ENCODE measurements at places on chromosomes 12 and 14.
A peak's percentile ranks its signal among the peaks of the same experiment; 100 is the strongest.

DNA sequence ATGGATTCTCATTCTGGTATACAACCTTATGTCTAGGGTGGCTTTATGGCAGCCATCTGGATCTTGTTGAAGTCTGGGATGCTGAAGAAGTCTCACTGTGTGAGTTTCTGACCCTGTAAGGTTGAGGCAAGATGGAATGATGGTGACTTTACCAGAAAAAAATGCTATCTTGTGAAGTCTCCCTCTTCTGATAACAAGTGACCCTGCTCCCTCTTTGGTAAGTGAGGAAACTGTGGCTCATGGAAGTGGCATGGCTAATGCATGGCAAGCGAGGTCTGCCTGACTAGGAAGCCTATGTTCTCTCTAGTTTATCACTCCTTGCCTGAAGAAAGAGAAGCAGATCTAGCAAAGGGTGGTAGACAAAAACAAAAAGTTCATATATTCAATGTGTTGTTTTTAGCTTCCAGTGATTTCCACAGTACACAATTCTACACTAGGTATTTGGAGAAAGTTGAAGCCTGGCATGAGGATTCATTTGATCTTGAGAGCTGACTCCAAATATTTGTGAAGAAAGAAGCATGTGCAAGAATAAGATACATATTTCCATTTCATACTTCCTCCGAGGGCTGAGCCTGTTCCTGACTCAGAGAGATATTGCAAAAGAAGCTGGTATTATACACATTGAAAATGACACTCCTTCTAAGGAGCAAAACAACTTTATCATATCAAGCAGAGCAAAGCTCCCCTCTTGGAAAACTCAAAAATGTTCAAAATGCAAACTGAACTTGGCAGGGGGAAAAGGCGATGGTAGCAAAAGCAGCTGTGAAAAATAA is 63.6 kb downstream of the HELB start:
- no peak for DNase-seq

- DNase-seq: no peak
Measured at GRCh38 chr12:88029093-88029665, at the start of gene C12orf50. TSS of gene C12orf50 (minus strand) at chr12:88029401. CDS start at chr12:88026962, 2,439 bp downstream.

DNA sequence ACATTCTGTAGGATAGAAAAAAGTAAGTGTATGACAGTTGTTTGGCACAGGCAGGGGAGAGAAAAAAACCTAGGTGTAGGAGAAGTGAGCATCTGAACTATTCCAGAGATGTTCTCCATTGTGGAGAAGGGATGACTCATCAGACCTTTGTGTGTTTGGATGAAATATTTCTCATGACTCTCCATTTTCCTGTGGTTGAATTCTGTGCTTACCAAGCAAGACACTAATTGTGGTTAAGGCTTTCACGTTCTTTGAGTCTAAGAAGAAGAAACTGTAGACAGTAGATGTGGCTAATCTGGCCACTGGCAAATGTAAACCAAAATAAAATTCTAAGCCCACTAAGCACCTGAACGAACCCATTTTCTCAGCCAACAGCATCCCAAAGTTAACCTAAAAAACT is 107.9 kb upstream of the GZMB start:
- DNase-seq: peak; percentile 63

DNA sequence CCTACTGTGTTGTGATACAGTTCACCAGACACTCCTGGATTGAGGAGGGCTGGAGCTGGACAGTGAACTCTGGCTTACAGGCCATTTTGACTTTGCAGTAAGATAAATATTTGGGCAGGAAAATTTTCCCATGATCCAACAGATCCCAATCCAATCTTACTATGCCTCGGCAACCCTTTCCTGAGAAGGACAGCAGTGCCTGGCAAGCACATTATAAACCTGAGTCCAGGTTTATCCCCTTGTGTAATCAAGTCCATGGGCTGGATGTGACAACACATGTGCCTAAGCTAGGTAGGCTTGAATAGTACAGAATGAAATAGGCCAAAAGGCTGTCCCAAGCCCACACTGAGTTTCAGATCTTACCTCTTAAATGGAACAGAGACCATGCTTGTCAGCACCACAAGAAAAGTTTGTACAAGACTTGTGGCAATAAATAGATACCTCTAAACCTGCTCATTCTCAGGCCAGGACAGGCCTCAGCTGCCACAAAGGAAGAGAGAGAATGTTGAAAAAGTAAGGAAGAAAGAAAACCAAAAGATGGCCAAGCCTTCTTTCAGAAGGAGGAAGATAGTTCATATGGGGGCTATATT is 34.9 kb downstream of the CREBL2 start:
- no peak for DNase-seq

DNA sequence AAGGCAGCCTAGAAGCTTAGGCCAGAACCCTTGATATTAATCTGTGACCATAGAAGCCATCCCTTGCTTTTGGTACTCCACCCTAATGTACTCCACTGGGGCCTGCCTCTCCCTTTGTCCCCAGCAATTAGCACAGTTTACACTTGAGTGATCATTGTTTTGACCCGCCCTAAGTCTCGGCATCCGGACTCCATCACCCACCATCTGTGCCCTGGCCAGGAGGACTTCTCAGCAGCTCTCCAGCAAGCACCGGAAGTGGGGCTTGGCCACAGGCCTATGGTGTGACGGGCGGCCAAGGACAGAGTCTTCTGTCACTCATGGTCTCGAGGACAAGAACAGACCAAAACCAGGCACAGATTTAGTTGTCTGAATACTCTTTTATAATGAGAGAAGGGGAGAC is 126.5 kb upstream of the NTF3 start:
- no peak for DNase-seq

DNA sequence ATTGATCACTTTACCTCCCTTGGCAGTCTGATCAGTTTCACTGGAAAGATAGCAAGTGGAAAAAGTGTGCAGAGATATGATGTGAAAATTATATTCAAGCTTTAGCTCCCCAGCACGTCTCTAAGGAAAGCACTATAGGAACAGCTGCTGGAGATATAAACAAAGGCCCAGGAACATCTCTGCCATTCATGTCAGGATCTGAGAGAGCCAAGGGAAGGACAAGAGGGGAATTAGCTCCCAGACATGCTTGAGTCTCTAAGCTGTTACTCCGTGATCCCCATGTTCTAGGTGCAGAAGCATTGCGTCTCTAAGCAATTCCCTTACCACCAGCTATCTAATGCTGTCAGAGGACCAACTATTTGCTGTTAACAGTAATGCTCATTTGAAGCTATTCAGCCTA is 700.2 kb downstream of the DIO2 start:
- DNase-seq: peak; percentile 8

GRCh38 chr14:68625366-68626090 is 167.3 kb downstream of the ZFP36L1 start:
- no peak for DNase-seq

DNA sequence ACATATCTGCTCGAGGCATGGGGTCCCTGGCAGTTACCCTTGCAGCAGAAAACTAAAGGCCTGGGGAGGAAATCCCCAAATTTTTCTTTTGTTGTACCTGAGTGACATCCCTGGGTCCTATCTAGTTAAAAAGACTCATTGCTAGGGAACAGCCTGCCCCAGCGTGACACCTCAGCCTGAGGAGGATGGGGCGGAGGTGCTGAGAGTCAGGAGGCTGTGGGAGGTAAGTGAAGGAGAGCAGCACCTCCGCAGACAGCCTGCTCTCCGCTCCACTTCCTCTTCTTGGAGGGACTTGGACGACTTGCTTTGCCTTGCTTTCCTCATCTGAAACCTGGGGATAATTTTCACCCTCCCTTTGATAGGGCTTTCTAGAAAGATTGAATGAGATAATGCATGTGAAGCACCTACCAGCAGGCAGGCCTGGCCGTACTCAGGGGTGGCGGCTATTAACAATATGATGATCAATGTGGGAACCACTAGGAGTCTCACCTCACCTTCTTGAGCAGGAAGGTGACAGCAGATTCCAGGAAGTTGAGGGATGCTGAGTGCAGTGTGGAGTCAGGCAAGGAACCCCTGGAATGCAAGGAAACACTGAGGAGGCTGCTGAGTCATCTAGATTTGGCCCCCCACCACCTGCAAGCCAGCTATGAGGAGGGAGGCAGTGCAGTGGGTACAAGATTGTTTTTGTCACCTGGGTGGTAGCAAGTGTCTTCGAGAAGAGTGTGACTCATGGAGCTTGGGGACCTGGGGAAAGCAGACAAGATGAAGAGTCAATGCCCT is 23.2 kb downstream of the UBE3B start:
- no peak for DNase-seq

GRCh38 chr12:55642267-55642666 is 5.6 kb downstream of the OR10P1 start:
- DNase-seq: no peak

DNA sequence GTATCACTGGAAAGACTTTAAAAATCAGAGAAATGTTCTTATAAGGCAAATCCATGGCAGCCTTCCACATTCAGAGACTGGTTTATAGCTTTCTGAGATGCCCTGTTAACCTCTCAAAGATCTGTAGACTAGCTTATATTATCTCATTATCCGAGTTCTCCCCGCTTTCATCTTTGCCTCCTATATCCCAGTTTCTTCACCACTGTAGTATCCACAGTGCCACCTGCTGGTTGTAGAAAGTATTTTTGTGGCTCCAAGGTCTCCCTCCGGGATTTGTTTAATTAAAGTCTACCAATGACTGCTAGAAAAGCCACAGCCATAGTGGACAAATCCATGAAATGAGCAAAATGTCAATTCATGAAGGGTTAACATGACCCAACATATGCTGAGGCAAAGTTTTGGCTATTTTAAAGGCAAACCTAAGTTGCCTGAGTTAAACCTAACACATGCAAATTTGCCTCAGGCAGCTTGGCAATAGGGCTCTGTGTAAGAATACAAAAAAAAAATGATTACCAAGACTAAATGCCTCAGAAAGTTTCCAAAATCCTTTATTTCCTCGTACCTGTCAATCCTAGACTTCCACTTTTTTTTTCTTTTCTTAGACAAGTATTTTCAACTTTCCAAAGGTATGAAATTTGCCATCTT is 218.8 kb upstream of the BMP4 start:
- peak; percentile 33 for DNase-seq

DNA sequence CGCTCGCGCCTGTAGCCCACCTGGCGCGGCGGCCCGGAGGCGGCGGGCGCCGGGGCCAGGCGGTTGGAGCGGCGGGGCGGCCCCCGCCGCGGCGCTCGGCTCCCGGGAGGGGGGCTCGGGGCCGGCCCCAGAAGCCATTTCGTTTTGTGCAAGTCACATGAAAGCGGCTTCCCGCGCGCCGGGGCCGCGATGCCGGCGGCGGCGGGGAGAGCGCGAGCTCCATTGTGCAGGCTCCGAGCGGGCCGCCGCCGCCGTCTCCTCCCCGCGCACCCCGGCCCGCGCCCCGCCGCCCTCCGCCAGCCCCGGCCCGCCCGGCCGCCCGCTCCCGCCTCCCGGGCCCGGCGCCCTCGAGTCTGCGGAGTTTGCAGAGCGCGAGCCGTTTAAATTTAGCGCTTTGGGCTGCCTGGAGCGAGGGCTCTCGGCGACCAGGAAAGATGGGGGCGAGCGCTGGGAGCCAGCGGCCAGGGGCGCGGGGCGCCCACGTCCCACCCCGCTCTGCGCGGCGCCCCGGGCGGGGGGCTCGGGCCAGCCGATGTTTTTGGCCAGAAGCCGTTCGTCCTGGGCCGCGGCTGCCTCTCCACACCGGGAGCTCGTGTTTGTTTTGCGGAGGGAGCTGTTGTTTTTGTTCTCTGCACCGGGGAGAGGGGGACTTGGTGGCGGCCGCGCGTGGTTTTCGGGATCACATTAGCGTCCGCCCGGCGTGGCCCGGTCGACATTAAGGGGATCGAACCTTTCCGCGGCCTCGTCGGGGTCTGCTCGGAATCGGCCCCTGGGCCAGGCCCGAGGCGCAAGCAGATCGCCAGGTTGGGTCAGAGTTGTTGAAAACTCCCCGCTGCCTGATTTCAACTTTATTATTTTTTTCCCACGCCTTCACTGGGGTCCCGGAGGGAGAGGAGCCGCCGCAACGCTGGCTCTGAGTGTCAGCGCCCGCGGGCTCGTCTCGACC is 982 bp downstream of the BCL7A start:
- no peak for DNase-seq

DNA sequence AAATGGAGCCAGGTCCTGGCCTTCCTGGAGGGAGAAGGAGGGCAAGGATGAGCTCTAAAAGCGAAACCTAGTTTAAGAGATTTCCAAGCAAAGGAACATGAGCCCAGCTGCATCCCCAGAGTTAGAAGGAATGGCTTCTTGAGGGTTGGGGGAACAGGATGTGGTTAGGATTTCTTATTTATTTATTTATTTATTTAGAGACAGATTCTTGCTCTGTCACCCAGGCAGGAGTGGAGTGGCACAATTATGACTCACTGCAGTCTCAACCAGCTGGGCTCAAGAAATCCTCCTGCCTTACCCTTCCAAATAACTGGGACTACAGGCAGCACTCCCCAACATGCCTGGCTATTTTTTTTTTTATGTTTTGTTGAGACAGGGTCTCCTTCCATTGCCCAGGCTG is 25.3 kb upstream of the TMEM106C start:
- DNase-seq: peak; percentile 31

GRCh38 chr12:103830730-103831320 is 10.2 kb downstream of the NT5DC3 start:
- DNase-seq: no peak

DNA sequence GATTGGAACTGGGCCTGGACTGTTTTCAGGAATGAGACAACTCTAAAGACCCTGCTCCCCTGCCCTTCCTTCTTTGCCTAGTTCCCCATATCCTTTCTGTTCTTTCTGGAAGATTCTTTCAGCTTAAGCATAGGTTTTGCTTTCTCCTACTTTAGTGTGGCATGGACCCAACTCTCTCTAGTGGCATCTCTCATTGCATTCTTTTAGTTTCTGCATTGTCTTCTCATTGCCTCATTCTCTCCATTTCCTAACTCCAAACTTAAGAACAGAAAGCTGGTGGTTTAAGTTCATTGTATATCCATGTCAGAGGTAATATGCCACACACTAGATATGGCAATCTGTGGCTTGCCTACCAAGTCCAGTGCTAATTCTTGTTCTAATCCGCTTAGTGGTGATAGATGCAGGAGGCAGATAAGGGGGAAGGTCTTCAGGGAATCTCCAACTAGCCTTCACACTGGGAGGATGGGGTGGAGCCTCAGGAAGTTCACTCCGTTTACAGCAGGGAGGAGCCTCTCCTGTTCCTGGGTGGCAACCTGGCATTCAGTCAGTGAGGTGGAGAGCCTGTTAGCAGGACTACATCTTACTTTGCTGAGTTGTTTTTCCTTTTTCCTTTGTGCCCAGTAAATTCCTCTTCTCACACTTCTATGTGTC is 165.1 kb upstream of the LMNTD1 start:
- DNase-seq: no peak

DNA sequence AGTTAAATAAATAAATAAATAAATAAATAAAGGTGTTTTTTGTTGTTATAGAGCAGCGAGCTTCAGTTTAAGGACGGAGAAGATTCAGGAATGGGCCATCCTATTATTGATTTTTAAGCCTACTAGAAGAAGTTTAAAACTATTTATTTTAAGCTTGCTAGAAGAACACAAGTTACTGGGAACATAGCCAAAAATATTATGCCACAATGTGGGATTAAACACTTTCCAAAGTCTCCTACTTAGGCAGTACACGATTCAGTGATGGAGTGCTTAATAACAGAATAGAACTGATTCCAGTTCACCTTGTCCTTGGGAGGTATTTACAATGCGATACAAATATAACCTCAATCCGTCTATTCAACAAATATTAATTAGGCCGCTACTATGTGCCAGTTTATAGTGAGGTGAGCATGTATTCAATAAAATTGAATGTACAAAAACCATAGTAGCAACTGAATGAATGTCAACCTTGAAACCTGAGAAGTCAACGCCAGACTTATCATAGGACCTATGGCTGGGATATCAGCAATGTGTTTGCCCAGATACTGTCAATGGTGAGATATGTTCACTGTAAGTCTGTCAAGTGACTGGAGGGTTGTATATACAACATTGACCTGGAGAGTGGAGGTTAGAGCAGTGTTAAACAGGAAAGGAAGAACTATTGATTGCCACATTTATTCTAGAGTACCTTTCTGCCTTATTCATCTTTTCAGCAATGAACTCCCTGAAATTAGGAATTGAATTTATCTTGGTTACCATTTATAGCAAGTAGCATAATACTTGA is 486.4 kb downstream of the TMTC2 start:
- no peak for DNase-seq

All from astrocyte (in vitro differentiated cells and primary cell).